ENCODE measurements at places on chromosomes 12 and 14.

DNA sequence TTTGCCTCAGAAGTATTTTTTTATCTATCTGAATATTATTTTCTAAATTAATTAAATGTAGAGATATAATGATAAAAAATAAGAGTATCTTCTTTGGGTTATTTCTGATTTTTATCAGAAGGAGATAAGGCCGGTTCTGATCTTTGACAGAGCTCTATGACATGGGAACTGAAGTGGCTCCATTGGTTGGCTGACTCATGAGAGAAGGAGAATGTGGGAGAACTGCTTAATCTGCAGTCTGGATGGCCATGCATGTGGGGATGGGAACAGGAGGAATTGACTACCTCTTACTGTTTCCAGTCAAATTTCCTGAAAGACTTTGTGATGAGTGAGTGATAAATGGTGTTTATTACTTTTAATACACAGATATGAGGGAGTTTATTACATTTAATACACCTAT lies 155.8 kb upstream of the ATP2B1 start:
- H3K36me3 ChIP-seq = no peaks in the 10 kb centered on the region
- no peak overlapping the region for H3K4me3 ChIP-seq
- H3K4me1 ChIP-seq = no peaks in the 10 kb centered on the region
- H3K27me3 ChIP-seq = no peaks in the 10 kb centered on the region

DNA sequence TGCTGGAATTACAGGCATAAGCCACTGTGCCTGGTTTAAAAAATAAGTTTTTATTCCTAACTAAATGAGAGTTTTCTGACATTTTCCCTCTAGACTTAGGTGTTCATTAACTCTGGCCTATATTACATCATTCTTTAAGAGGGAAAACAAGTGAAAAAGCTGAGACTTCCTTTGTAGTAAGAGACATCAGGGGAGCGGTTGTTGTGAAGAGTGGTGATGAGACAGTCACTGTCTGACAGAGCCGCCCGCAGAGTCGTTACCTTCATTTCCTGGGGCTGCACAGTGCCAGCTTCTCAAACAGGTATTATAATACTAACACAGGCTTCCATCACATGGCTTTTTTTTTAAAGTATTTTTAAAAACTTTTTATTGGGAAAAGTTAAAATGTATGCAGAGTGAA lies 19.7 kb upstream of the TDRD9 start:
- no peaks in the 10 kb centered on the region for H3K36me3 ChIP-seq
- no peak overlapping the region for H3K27ac ChIP-seq
- H3K4me3 ChIP-seq = no peak overlapping the region
- no peaks in the 10 kb centered on the region for H3K27me3 ChIP-seq
- no peaks in the 10 kb centered on the region for H3K4me1 ChIP-seq

GRCh38 chr14:63737582-63738006 lies 9.7 kb upstream of the SGPP1 start:
- no peak for DNase-seq
- no peaks in the 10 kb centered on the region for H3K4me1 ChIP-seq
- no peak overlapping the region for H3K4me3 ChIP-seq
- H3K36me3 ChIP-seq = no peaks in the 10 kb centered on the region
- no peaks in the 10 kb centered on the region for H3K27me3 ChIP-seq

GRCh38 chr12:122932207-122932606 lies 34.1 kb downstream of the ABCB9 start:
- H3K27me3 ChIP-seq = no peaks in the 10 kb centered on the region
- no peaks in the 10 kb centered on the region for H3K4me1 ChIP-seq
- H3K4me3 ChIP-seq = no peak overlapping the region
- no peak for DNase-seq
- H3K36me3 ChIP-seq = no peaks in the 10 kb centered on the region
